Stimulated activated CD4-positive, alpha-beta T cell treated with anti-CD3 and anti-CD28 coated beads, Interleukin-15, amount 100 ng/mL, for 48 hours (primary cell): ENCODE measurements at places on chromosomes 7 and 10.

DNA sequence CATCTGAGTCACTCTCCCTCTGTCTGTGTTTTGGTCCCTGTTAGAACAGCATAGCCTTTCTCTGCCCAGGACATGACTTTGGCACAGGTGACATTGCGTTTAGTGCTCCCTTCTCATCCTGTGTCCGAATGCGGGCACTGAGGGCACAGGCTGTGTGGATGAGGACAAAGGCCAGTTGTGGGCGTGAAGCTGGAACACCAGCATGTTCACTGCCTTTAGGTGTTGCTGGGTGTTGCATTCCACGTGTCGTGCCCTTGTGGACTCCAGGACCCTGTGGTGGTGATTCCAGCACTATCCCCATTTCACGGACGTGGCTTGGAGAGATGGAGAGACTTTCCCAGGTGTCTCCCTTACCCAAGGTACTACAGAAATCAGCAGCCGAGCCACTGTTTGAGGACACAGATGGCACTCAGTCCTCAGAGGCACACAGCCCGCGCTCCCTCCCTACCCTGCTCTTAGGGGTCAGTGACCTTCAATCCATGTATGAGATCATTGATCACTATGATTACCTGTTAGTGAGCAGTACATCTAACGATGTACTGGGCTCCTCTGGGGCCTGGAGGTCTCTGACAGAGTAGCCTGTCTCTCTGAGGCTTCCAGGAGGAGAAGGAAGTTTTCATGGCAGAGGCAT is 917 bp upstream of the CNPY1 start:
- DNase-seq: no peak

GRCh38 chr7:139620676-139621344 is 97.3 kb downstream of the CLEC2L start:
- peak; percentile 32 for DNase-seq

DNA sequence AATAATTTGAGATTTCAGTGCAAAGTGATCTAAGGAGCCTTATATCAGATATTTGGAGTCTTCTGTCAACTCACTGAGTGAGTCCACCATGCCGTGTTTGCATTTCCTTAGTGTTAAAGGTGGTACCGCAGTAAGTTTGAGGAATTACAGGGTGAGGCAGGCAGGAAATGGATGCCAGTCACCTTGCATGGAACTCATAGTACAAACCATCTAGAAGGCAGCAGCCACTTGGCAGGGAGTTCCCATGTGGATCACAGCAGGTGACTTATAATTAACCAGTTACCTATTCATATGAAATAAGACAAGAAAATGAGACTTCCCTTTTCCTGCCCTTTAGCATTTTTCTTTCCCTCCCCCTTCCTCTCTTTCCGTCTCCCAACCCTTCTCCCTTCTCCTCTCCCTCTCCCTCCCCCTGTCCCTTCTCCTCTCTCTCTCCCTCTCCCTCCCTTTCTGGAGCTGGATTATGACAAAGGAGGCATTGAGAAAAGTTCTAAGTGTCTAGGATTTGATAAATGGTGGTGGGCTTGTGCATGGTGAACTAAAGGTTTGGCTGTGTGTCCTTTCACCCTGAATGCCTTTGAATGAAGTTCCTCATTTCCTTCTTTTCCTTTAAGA is 94.1 kb downstream of the LRRC4 start:
- no peak for DNase-seq

DNA sequence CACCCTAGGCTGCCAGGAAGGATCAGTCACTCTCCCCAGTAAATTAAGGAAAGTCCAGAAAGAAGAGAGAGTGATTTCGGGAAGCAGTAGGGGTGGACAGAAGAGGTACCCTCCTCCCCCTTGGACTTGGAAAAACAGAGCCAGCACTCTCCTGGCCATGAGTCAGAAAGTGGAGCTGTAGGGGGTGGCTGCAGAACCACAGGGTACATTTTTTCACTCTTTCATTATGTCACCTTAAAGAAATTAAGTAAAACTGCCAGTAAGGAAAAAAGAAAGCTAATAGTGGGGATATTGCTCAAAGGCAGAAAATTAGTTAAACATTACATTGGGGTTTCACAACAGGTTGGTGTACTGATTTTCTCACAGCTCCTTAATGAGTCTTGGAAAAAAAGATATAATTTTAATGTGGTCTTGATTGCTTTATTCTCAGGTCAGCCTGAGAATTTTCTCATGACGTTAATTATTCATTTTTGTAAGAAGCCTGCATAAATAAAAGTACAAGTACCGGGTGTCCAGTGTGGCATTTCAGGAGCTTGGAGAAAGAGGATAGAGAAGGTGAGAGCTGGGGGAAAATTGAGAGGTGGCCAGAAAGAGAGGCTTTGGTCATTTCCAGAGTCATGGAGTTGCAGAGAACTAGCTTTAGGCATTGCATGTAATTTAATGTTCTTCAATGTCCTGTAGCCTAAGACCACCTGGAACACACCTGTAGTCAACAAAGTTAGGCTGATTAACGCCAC is 23.2 kb upstream of the AOAH start:
- DNase-seq: no peak

GRCh38 chr10:35194471-35194870 is 67.8 kb downstream of the CREM start:
- DNase-seq: no peak

- DNase-seq: no peak
Observed at GRCh38 chr7:137482466-137482865, 138.9 kb upstream of the PTN start.

- no peak for DNase-seq
Observed at GRCh38 chr10:100980711-100981110, 6.6 kb downstream of the MRPL43 start.

DNA sequence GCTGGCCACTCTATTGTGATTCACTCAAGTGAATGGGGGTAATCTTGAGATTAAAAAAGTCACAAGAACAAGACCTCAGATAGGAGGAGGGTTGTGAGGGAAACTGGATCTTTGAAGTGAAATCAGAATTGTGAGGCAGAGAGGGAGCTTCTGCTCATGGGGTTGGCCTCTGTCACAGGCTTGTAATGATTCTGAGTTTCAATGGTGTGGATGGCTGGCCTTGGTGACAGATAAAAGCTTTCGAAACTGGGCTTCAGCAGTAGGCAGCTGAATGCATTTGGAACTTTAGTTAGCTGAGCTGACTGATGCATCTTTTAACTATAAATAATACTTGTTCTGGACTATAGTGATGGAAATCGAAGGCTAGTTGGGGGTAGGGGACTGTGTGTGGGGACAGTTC is 12.2 kb downstream of the TAS2R60 start:
- no peak for DNase-seq

DNA sequence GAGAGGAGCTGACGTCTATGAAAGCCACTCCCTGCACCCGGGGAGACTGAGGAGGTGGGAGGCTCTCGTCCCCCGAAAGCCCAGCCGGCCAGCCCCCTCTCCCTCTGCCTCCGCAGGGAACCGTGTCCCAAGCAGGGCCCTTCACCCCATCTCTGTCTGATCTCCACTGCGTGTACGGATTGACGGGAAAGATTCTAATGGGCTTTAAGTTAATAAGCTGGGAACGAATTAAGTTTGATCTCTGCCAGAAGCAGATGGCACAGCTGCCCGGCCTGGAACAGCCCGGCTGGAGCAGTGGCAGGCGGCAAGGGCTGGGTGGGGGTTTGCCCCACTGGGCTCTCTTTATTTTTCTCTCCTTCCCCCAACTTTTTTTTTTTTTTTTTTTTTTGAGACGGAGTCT is 6.1 kb upstream of the SLC29A4 start:
- DNase-seq: no peak

DNA sequence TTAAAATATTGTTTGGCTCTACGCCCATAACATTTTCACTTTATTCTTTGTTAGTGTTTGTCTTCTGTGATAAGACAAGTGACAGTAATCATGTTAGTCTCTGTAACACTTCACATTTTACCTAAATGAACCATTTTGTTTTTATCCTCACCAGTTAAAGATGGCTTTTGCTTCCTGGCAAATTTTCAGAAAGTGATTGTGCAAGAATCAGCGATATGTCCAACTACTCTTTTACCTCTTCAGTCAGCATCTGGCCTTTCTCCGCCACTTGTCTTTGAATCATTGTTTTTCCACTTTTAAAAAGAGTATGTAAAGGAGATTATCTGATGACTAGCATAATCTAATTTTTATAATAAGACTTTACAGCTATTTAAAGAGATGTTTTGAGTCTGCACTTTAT is 3.5 kb downstream of the DGKB start:
- DNase-seq: no peak

DNA sequence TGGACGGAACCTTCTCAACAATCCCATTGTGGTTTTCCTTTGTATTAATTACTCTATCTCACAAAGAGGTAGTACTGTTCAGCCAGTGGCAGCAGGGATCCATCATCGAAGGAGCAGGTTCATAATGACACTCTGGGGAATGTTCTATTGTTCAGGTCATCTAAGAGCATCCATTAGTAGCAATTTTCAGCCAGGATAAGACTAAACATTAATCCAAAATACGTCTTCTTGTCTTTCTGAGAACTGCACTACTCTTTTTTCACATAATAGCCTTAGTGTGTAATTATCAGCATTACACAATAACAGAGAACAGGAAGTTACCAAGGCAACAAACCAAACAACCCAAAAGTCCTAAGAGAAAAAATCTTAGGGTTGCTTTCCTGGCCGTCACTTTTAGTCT is 259.5 kb upstream of the VWC2 start:
- DNase-seq: no peak

DNA sequence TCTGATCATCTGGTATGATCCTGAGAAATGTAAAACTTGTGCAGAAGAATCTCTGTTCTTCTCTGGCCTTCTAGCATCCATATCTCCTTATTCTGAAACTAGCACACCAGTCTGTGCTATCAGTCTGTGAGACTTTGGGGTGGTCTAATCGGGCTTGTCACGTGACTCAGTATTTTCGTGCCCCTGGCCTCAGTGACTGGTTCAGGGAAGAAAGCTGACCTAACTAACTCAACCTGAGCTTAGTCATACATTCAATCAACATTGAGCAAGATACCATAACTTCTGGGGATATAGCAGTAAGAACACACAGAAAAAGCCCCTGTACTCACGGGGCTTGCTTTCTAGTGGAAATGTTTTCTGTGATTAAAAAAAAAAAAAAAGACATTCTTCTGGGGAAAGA is 109.3 kb downstream of the DKK1 start:
- DNase-seq: no peak

DNA sequence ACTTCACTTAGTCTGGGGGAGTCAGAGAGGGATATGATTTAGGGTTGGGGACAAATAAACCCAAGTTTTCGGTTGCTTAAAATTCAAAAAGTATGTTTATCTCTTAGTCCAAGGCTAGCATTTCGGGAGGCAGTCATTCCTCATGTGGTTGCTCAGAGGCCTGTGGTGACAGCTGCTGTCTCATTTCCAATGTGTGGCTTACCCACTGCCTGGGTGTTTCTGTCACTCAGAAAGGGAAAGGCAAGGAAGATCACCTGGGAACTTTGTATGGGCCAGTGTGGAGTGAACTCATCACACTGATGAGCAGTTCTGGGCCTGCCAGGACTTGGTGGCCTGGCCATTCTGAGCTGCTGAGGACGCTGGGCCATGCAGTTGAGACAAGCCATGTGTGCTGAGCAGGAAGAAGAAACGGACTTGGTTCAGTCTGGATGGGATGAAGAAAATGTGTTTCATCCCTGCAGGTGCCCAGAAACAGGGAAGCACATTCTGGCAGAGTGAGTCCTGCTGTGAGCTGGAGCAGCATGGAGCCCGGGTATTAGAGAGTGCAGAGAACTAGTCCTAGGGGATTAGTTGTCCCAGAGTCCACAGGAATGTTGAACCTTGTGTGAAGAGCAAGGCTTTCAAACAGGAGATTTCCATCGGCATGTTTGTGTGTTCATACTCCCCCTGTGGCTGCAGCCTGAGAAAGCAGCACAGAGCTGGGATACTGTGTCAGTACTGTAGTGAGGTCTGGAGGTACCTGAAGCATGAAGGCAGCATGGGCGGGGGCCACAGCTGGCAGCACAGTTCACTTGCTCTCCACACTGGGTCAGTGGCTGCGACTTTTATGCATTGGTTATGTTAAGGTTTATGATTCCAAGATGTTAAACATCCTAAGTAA is 211.1 kb upstream of the IGFBP3 start:
- DNase-seq: no peak

DNA sequence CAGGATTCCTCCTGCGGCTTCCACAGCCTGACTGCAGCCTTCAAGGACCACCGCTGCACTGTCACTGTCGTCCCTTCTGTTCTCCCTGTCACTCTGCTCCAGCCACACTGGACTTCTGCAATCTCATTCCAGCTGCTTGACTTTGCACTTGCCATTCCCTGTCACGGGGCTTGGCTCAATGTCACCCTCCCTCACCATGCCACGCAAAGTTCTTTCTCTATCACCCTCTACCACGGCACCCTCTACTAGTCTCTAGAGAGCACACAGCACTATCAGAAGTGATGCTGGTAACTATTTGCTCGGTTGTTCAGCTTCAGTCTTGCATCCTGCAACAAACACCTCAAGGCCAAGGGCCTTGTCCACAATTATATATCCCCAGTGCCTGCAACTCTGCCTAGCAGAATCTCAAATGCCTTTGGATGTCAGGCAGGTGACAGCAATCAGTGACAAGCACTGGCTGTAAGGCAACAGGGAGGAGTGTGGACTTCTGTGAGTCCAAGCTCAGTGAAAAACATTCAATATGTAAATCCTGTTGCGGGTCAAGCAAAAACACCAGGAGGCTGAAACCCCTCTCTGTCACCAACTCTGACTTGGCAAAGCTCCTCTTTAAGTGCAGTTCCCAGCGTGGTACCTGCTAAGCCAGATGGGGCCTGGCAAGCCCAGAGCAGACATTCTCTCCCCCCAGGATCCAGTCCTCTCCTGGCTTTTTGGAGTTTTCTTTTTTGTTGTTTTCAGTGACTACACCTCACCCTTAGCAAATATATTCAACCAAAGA is 259.9 kb downstream of the FGFR2 start:
- DNase-seq: no peak

DNA sequence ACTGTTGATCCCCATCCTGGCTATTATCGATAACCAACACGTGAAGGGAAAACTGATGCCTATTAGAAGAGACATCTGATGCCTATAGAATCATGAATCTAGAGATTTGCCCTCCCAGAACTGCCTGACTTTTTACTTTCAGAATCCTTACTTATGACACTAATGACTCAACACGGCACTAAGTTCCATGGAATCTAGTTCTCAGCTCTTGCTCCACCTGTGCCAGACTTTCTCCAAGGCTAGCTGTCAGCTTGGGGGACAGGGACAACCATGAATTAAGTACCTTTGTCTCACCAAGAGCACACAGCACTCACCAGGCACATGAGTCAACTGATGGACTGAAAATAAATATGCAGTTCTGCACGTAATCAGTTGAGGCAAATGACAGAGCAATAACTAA is 184.2 kb downstream of the FRMD4A start:
- no peak for DNase-seq
